IPS DF 6.9 (cell line): ENCODE measurements at places on chromosomes 13 and 19.

DNA sequence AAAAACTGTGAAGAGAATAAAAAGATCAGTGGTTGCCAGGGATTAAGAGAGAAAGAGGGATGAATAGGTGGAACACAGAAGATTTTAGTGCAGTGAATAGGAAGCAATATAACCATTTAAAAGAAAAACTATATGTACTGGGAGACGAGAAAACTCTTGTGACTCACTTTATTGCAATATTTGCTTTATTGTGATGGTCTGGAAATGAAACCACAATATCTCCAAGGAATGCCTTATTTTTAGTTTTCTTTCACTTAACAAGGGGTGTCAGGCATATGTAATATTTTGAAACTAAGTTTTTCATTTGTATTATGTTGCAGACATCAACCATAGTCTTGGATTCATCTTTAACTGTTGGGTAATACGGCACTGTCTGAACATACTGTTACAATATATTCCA lies 1308.2 kb downstream of the PCDH9 start:
- no peak for DNase-seq

DNA sequence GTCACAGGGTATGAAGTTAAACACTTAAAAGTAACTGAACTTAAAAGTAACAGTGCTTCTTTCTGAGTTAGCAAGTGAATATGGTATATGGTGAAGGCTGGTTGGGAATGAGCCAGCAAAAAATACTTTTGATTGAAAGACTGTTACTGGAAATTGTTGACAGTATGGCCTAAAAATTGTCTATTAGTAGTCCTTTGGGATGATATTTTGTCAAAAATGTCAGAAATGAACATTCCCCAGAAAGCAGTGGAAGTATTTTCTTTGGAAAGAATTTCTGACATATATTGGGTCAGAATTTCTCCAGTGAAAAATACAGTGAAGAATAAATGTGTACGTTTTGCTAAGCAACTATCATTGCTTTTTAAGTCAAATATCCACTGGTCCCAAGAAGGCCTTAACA lies 860.5 kb downstream of the PCDH9 start:
- no peak for DNase-seq

GRCh38 chr19:4593409-4593851 lies 33.9 kb upstream of the SEMA6B start:
- no peak for DNase-seq

DNA sequence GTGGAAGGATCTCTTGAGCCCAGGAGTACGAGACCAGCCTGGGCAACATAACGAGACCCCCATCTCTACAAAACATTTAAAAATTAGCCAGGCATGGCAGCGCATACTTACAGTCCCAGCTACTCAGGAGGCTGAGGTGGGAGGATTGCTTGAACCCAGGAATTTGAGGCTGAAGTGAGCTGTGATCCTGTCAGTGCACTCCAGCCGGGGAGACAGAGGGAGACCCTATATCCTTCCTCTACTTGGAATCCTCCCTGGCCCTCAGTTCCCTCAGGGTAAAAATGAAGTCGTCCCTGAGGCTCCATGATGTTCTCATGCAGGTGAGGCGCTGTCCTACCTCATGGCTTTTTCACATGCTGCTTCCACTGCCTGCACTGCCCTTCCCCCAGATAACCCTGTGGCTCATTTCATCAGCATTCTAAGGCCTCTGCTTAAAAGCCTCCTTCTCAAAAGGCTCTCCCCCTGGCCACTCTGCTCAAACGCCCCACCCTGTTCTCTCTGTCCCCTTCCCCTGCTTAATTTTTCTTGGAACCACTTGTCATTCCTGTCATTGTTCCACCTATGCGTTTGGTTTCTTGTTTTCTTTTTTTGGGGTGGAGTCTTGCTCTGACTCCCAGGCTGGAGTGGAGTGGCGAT lies 19.2 kb downstream of the DNM2 start:
- no peak for DNase-seq
